Spleen (tissue), 13 donors: ENCODE measurements at places on chromosomes 1 and 21. TPM values are rescaled to one million over a fixed set of nuclear protein-coding genes. Genes with fewer than 3 reads are reported as not detected.

The HES5 gene
- total RNA-seq = 0.46 TPM

The FMN2 gene
- not detected for total RNA-seq

The LAD1 gene
- total RNA-seq = 1.8 TPM

The NOS1AP gene
- total RNA-seq = 0.61 TPM

The USH2A gene
- total RNA-seq = not detected

The SLC1A7 gene
- total RNA-seq = not detected

The GNAT2 gene
- total RNA-seq = 0.59 TPM

The CIART gene
- 3.9 TPM for total RNA-seq

The DLGAP3 gene
- 4.3 TPM for total RNA-seq

The HCRTR1 gene
- total RNA-seq = not detected

The CD34 gene
- 17.2 TPM for total RNA-seq
